ENCODE measurements at places on chromosomes 7 and 10.
A peak's percentile ranks its signal among the peaks of the same experiment; 100 is the strongest.

DNA sequence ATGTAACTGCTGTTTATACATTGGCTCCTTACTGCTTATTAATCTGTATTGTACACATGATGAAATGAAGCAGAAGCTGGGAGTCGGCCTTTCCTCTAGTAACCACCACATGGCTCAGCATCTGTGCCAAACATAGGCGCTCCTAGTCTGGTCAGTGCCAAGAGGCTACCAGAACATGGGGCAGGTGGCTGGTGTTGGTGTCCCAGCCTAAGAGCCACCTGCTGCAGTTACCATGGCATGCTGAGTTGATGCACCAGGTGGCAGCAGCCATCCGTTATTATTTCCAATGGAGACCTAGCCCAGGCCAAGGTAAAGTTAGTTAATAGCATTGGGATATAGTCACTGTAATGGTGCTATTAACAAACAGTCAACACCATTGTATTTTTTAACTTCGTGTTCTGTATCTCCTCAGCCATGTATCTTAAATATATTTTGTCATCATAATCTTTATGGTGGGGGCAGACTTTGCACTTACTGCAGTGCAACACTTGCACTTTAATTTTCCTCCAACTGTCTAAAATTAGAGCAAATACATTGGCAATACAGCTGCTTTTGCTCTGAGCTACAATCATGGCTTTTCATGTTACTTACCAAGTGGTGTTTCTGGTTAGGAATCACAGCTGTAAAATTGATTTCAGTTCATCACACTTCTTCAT lies 33.1 kb downstream of the HBP1 start:
- H3K27me3 ChIP-seq, result no peaks in the 10 kb centered on the region
- 0 out of 2 replicates have a peak, but pooled peaks cover 9% of the 10 kb centered on the region for H3K36me3 ChIP-seq
- H3K27ac ChIP-seq, result no peak overlapping the region
- peak; percentile 60 for DNase-seq
- H3K4me1 ChIP-seq, result no peaks in the 10 kb centered on the region

- no peak overlapping the region for H3K27ac ChIP-seq
- H3K36me3 ChIP-seq, result no peaks in the 10 kb centered on the region
- peaks cover 87% of the 10 kb centered on the region for H3K27me3 ChIP-seq
- H3K4me1 ChIP-seq, result no peaks in the 10 kb centered on the region
- H3K4me3 ChIP-seq, result no peak overlapping the region
Measured at GRCh38 chr7:27198138-27198841, 1.6 kb downstream of the HOXA13 start.

GRCh38 chr10:48737886-48738285 lies 53.2 kb downstream of the WDFY4 start:
- H3K4me1 ChIP-seq, result no peaks in the 10 kb centered on the region
- H3K27me3 ChIP-seq, result no peaks in the 10 kb centered on the region
- DNase-seq, result no peak
- no peaks in the 10 kb centered on the region for H3K36me3 ChIP-seq

DNA sequence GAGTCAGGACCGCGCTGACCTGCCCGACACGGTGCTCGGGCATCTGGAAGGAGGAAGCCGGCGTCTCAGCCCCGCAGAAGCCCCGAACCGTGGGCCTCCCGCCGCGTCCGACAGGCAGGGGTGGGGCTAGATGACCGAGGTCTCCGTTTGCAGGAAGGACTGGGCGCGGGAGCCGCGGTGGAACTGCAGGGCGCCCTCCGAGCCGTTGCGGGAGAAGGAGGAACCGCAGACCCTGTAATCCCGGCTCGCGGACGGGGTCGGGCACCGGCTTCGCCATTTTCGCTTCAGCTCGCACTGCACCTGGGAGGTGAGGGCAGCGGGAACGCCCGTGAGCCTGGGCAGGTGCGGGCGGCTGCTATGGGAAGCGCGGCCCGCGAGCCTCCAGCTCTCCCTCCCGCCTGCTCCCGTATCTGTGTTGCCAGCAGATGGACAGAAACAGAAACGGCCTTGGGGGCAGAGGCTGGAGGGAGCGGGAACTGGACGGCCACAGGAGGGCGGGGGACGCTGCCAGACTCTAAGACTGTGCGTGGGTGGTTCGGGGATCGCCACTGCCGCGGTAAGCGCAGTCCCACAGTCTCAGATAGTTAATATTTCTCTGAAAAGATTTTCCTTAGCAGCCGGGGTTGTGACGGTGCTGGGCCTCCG lies 114.1 kb downstream of the VIPR2 start:
- H3K4me1 ChIP-seq, result no peaks in the 10 kb centered on the region
- peak overlapping the region; percentile 51 for H3K4me3 ChIP-seq
- DNase-seq, result peak; percentile 41
- H3K27ac ChIP-seq, result no peak overlapping the region
- peaks cover 3% of the 10 kb centered on the region for H3K27me3 ChIP-seq
- no peaks in the 10 kb centered on the region for H3K36me3 ChIP-seq

- no peaks in the 10 kb centered on the region for H3K36me3 ChIP-seq
- no peak overlapping the region for H3K27ac ChIP-seq
- DNase-seq, result no peak
- H3K4me3 ChIP-seq, result no peak overlapping the region
- H3K4me1 ChIP-seq, result no peaks in the 10 kb centered on the region
- H3K27me3 ChIP-seq, result no peaks in the 10 kb centered on the region
Measured at GRCh38 chr7:142941541-142941940, 2.3 kb downstream of the LLCFC1 start.

- no peaks in the 10 kb centered on the region for H3K4me1 ChIP-seq
- H3K4me3 ChIP-seq, result peak overlapping the region; percentile 31
- no peaks in the 10 kb centered on the region for H3K36me3 ChIP-seq
- no peaks in the 10 kb centered on the region for H3K27me3 ChIP-seq
- no peak overlapping the region for H3K27ac ChIP-seq
Measured at GRCh38 chr7:154776350-154776749, 226.6 kb downstream of the PAXIP1 start.

- H3K4me3 ChIP-seq, result no peak overlapping the region
- no peaks in the 10 kb centered on the region for H3K36me3 ChIP-seq
- no peak overlapping the region for H3K27ac ChIP-seq
- H3K4me1 ChIP-seq, result no peaks in the 10 kb centered on the region
Measured at GRCh38 chr10:4034907-4035598, 250.0 kb upstream of the KLF6 start.

DNA sequence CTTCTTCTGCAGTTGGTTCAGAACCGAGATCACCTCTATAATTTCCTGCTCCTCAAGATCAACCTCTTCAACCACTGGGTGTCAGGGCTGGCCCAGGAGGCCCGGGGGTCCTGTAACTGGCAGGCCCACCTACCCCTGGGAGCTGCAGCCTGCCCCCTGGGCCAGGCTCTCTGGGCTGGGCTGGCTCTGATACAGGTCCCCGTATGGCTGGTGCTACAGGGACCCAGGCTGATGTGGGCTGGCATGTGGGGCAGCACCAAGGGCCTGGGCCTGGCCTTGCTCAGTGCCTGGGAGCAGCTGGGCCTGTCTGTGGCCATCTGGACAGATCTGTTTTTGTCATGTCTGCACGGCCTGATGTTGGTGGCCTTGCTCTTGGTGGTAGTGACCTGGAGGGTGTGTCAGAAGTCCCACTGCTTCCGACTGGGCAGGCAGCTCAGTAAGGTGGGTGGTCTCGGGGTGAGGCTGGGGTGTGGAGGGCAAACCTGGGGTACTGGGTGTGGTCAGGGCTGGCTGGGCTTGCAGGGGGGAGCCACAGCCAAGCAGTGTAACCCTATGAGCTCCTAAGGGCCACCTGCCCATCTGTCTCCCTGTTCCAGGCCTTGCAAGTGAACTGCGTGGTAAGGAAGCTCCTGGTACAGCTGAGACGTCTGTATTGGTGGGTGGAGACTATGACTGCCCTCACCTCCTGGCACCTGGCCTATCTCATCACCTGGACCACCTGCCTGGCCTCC lies 4.2 kb downstream of the TMEM270 start:
- no peak overlapping the region for H3K4me3 ChIP-seq
- no peaks in the 10 kb centered on the region for H3K4me1 ChIP-seq
- H3K27me3 ChIP-seq, result no peaks in the 10 kb centered on the region
- DNase-seq, result no peak

DNA sequence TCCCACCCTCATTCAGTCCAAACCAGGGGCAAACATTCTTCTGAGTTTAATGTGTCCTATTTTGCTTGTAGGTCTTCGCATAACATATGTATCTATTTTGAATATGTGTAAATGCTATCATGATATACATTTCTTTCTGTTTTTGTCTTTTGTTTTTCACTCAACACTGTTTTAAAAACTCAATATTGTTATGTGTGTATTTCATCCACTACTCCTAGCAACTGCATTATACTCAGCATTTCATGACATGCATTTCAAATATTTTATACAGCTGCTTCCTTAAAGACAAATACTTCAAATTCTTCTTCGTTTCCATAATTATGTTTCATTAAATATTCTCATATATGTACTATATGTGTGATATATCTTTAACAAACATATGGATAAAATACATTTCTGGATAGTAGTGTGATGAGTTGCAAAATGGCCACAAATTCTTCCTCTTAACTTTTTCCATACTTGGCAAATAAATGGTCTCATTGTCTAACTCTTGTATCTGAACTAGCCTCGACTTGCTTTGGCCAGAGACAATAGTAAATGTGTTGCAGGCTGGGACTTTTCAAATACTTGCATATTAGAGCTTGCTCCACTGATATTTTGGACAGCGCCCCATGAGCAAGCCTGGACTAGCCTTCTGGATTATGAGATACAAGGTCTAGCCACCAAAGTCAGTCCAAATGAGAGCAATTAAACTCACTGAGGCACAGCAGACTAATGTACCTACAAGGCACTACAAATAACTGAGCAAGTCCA lies 539.7 kb upstream of the KCND2 start:
- no peaks in the 10 kb centered on the region for H3K27me3 ChIP-seq
- H3K27ac ChIP-seq, result no peak overlapping the region
- H3K4me3 ChIP-seq, result no peak overlapping the region
- no peaks in the 10 kb centered on the region for H3K4me1 ChIP-seq

DNA sequence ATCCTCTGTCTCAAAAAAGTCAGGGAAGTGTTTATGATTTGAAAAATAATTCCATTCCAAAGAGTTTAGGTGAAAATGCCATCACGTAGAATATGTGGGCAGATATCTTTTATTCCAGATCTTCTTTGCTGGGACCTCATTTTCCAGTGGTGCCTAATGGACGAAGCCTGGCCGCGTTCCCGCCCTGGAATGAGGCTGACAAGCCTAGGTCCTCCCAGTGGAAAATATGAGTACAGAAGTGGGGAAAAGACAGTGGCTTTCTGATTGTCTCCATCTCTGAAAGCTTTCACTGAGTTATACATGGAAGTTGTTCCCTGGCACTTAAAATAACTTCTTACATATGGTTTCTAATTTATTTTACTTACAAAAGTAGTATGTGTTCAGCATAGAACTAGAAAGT lies 139.4 kb downstream of the TACC2 start:
- DNase-seq, result no peak
- no peaks in the 10 kb centered on the region for H3K36me3 ChIP-seq
- H3K27ac ChIP-seq, result no peak overlapping the region
- H3K4me3 ChIP-seq, result no peak overlapping the region
- no peaks in the 10 kb centered on the region for H3K27me3 ChIP-seq

GRCh38 chr7:139726485-139726869 lies 51.3 kb downstream of the HIPK2 start:
- no peak overlapping the region for H3K27ac ChIP-seq
- H3K4me3 ChIP-seq, result no peak overlapping the region
- no peaks in the 10 kb centered on the region for H3K27me3 ChIP-seq
- H3K36me3 ChIP-seq, result no peaks in the 10 kb centered on the region

DNA sequence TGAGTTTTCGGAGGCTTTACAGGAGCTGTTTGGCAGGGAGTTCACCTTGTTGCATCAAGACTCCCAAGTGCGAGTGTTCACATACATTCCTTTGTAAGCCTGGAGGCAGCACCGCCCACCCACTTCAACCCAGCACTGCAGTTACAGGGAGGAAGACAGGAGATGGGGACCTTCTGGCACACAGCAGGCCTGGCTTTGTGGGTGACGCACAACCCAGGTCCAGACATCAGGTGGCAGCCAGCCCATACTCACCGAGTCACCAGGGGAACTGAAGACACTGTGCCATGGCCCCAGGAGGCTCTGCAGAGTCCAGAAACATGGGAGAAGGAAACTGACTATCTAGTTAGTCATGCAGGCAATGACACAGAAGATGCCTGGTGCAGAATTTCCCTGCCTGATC lies 305.9 kb upstream of the RNF32 start:
- no peaks in the 10 kb centered on the region for H3K36me3 ChIP-seq
- no peak for DNase-seq
- no peaks in the 10 kb centered on the region for H3K4me1 ChIP-seq
- H3K4me3 ChIP-seq, result no peak overlapping the region

GRCh38 chr10:44478040-44478439 lies 93.1 kb upstream of the CXCL12 start:
- no peaks in the 10 kb centered on the region for H3K36me3 ChIP-seq
- no peak overlapping the region for H3K4me3 ChIP-seq
- H3K27ac ChIP-seq, result no peak overlapping the region
- DNase-seq, result no peak

DNA sequence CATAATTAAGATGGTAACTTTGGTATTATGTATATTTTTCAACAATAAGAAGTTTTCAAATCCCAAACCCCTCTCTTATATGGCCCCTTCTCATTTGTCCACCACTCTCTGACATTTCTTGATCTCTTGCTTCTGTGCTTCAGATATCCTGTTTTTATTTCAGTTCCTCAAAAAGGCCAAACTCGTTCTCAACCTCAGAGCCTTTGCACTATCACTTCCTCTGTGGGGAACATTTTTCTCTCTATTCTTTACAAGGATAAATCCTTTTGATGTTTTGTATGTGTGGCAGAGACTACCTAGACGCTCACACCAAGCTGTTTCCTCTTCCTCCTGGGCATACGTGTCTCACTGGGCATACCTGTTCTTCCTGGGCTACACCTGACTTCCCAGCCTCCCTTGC lies 54.2 kb upstream of the FRMD4A start:
- H3K4me3 ChIP-seq, result no peak overlapping the region
- DNase-seq, result peak; percentile 22
- no peaks in the 10 kb centered on the region for H3K27me3 ChIP-seq
- peak overlapping the region; percentile 26 for H3K27ac ChIP-seq
- H3K36me3 ChIP-seq, result no peaks in the 10 kb centered on the region

DNA sequence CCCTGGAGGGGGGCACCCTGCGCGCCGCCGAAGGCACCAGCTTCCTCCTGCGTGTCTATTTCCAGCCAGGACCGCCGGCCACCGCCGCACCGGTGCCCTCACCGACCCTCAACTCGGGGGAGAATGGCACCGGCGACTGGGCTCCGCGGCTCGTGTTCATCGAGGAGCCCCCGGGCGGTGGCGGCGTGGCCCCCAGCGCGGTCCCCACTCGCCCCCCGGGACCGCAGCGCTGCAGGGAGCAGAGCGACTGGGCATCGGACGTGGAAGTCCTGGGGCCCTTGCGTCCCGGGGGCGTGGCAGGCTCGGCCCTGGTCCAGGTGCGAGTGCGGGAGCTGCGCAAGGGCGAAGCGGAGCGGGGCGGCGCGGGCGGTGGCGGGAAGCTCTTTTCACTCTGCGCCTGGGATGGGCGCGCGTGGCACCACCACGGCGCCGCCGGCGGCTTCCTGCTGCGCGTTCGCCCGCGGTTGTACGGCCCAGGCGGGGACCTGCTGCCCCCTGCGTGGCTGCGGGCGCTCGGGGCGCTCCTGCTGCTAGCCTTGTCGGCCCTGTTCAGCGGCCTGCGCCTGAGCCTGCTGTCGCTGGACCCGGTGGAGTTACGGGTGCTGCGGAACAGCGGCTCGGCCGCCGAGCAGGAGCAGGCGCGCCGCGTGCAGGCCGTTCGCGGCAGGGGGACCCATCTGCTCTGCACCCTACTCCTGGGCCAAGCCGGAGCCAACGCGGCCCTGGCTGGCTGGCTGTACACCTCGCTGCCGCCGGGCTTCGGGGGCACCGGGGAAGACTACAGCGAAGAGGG lies 594 bp downstream of the CNNM1 start:
- H3K4me1 ChIP-seq, result no peaks in the 10 kb centered on the region
- H3K27me3 ChIP-seq, result no peaks in the 10 kb centered on the region
- no peaks in the 10 kb centered on the region for H3K36me3 ChIP-seq
- H3K27ac ChIP-seq, result no peak overlapping the region
- no peak overlapping the region for H3K4me3 ChIP-seq

All from MM.1S (cell line).